GM13977 (cell line): ENCODE measurements at places on chromosomes 1 and 21.

DNA sequence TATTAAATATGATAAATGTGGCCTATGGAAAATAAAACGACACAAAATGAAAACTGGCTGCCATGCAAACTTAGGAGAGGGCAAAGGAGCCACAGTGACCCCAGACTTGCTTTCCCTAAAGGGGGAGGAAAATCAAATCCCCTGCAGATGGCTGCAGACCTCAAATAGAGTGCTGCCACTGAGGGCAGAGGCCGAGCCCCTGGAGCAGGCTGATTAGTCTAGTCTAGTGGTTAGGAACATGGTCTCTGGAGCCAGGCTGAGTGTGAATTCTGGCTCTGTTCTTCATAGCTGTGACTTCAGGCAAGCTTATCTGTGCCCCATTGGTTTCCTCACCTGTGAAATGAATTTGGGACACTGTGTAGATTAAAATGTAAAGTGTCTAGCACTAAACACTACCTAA lies 60.8 kb downstream of the ITPKB start:
- no peak for DNase-seq

- no peak for DNase-seq
Measured at GRCh38 chr1:53589043-53589887, 130.1 kb downstream of the DMRTB1 start.

DNA sequence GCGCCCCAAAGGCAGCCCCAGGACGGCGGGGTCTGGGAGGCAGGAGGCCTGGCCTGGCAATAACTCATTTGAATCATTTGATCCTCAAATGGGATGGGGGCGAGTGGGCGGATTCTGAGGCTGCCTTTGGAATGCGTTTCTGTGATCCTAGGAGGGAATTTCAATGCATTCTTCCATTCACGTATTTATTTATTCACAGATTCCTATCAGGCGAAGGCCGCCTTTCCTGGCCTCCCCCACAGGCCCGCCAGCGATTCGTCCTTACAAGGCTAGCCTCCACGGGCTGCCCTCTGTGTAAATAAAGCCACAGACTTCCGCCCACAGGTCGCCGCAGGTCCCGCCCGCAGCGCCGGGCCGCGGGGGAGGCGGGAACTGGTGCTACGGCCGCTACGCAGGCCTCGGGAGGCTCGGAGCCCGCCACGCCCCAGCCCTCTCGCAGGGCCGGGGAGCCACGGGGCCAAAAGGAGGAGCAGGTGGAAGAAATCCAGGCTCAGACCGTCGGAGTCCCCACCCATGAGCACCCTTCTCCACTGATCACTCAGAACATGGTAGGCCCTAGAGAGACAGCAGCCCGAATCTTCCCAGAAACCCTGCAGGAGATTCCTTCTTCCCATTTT lies 31.3 kb upstream of the JUN start:
- peak; percentile 81 for DNase-seq

- no peak for DNase-seq
Measured at GRCh38 chr1:225447650-225448089, 19.8 kb upstream of the LBR start.

DNA sequence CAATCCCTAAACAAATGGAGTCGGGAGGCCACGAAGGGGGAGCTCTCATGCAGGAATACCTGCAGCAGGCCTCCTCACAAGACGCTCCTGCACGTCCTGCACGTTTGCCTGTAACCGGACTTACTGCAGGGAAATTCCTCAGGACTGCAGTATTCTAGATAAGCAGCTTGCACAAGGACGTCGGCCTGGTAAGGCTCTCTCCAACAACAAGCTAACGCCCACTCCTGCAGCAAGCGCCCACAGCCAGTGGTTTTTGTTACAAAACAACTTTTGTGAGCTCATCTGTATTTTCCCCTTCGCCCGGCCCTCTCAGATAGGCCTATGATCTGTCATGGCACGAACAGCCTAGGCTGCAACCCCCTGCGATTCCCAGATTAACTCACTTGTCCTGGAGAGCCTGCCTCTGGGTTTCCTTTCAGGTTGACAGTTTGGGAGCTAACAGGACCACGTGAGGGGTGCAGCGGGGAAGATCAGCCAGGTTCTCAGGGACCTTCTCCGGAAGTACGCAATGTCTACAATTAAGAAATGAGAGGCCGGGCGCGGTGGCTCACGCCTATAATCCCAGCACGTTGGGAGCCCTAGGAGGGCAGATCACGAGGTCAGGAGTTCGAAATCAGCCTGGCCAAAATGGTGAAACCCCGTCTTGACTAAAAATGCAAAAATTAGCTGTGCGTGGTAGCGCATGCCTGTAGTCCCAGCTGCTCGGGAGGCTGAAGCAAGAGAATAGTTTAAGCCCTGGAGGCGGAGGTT lies 921 bp upstream of the MIB2 start:
- no peak for DNase-seq

- DNase-seq, result no peak
Measured at GRCh38 chr1:211082824-211083223, 51.1 kb downstream of the KCNH1 start.

GRCh38 chr1:226664413-226665101 lies 74.5 kb downstream of the ITPKB start:
- no peak for DNase-seq

DNA sequence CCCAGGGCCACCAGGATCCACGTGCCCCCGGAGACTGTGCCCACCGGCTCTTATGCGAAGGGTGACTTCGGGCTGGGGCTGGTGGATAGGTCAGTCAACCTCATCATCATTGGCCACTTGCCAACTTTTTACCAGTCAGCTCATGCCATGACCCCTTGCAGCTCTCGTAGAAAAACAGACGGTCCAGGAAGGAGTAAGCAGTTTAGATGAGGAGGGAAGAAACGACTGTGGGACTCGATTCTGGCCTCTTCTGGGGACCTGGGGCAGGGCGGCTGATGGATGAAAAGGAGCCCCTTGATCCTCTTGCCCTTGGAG lies 41.0 kb downstream of the UBASH3A start:
- DNase-seq, result no peak

GRCh38 chr1:246564839-246565750 lies 966 bp downstream of the TFB2M start:
- DNase-seq, result no peak

DNA sequence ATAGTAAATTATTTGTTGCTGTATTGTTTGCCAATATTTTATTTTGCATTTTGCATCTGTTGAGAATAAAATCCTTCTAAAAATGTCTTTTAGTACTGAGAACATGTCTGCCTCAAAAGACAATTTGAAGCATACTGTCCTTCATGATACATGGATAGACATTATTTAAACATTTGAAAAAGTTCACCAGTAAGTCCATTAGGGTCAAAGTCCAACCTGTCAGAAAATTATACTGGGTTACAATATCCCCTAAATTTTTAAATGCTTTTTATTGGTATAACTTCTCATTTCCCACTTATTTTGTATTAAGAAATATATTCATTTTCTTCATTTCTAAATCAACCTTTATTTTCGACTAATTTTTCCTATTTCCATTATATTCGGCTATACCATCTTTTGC lies 9.3 kb downstream of the CHML start:
- DNase-seq, result no peak

DNA sequence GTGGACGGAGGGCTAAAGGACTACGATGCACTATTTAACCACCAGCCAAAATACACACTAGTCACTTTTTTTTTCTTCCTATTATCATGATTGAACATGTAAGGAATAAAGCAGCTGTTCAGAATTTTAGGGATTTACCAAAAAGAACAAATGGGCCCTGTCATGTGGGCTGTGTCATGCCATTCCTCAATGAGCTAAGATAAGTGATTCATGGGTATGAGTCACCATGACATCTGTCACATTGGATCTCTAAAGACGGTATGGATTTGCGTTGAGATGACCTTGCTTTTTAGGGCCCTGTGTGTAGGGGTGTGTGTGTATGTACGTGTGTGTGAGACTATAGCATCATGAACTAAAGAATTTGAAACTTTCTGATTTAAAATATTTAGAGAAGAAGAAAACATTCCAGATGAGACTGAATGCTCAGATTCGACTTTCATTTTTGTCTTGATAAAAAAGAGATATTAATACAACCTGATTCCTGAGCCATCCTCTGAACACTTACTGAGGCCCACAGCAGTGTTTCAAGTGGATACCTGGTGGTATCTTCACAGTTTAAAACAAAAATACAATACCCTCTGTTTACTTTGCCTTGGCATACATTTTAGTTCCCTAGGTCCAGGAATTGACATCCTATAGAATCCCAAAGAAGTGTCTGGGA lies 246.1 kb upstream of the DUSP10 start:
- no peak for DNase-seq

DNA sequence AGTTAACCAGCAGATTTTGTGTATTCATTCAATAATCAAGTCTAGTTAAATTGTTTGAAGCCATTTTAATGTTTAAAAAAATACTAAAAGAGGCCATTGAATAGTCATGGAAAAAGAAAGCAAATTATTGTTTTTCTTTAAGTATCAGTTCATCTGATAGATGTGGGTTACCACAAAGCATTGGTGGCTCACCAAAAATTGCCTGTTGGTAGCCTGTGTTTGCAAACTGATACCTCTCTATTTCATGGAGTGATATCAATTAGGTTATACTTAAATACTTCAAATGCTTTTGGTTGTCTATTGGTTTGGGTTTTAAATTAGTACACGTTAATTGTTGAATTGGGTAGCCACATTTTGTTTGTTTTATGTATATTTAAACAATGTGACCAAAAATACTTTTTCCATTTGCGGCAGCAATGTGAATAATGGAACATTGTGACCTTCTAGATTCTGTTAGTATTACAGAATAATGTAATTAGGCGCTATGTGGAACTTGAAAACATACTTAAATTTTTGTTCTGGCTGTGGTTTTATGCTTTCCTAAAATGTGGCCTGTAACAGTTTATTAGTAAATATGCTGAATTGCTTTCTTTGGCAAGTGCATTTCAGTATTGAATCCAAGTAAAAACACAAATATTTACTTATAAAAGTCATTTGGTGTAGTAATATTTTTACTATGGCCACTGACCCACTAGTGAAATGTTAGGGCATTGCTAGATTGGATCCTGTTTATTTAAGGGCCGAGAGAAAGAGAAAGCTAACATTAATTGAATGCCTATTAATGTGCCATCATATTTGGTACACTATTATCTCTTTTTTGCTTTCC lies 37.1 kb upstream of the NBL1 start:
- DNase-seq, result no peak

DNA sequence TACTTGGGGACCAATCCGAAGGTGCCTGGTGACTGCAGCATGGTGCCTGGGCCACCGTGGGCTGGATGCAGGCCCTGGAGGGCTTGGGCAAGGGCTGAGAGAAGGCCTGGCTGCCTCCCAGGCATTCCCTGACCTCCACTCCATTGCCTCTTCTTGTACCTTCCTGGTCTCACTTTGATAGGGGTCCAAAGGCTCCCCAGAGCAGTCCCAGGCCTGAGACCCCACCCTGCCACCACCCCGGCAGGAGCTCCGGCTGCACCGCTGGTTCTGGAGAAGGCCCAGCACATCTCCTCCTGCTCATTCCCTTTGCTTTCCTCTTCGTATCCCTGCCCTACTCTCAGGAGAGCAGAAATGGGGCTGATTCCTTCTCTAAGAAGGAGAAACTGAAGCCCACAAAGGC lies 133.3 kb upstream of the IPO9 start:
- DNase-seq, result no peak

- DNase-seq, result no peak
Measured at GRCh38 chr1:234386122-234386521, 12.9 kb downstream of the COA6 start.

DNA sequence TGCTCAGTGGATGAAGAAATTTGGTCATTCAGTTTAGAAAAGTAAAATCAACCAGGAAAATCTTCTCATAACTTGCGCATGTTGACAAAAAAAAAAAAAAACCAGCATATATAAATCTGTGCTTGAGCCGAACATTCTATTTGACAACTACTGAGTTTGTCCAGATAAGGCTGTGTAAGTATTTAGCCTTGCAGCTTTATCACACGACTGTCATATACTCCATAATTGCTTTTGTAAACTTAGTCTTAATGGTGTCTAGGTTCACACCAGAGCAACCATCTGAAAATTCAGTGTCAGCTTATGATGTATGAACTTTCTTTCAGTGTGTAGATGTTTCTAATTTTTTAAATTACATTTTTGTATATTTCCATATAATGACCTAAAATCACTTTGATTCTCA lies 1173.8 kb upstream of the TMPRSS15 start:
- no peak for DNase-seq

GRCh38 chr1:89381618-89382017 lies 17.8 kb downstream of the GBP6 start:
- DNase-seq, result no peak
